Neural crest cell (in vitro differentiated cells): ENCODE measurements at places on chromosomes 1 and 21.
A peak's percentile ranks its signal among the peaks of the same experiment; 100 is the strongest.

GRCh38 chr1:46657775-46658174, 10.4 kb downstream of the ATPAF1 start:
- DNase-seq: no peak

DNA sequence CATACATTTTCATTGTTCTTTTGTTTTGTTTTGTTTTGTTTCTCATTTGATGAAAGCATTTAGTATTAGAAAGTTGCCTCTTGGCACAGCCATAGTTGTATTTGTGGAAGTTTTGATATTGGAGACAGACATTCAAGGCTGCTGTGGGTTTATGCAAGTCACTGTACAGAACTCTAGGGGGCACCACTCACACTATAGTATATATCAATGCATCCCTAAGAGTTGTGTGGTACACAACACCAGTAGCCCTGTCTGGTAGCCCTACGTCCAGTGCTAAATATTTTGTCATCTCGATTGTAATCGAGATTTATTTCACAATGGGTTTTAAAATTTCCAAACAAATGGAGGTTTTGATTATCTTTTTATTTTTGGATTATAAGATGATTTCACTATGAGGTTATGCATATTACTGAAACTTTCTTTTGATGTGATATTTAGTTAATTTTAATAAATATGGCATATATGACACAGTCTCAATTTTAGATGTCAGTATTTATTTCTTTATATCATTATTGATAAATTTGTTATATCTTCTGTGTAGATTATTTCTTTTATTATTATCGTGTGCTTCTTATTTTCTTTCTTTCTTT, 112.2 kb downstream of the NR5A2 start:
- no peak for DNase-seq

GRCh38 chr1:119052267-119052666, 64.1 kb upstream of the TBX15 start:
- DNase-seq: no peak

GRCh38 chr1:53662169-53662568, 76.8 kb downstream of the GLIS1 start:
- DNase-seq: no peak

- no peak for DNase-seq
Measured at GRCh38 chr1:22386774-22387173, 64.9 kb upstream of the ZBTB40 start.

DNA sequence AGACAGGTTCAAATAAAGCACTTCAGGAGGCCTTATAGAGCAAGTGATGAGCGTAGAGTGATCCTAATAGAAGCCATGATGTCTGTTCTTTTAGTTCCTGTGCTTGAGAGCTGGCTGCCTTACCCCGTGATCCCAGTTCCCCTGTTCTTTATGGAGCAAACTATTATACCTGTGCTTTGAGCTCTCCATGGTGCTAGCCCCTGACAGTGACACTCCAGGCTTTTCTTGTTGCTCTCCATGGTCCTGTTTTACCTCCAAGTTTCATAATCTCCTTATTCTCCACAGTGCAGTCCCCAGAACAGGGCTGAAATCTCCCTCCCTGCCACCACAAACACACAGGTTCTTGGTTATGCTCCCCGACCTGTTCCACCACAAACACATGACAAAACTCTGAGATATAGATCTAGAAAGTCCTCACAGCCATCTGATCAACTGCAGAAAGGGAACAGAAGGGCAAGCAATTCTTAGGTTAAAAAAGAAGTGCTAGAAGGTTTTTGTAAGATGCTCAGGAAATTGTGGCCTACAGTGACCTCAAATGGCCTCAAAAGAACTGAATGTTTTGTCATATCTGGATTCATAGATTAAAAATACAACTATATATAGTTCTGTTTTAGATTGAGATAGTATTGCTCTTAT, 6.0 kb downstream of the CADM3 start:
- DNase-seq: peak; percentile 49

GRCh38 chr1:85224734-85225623, 24.2 kb upstream of the SYDE2 start:
- DNase-seq: no peak

DNA sequence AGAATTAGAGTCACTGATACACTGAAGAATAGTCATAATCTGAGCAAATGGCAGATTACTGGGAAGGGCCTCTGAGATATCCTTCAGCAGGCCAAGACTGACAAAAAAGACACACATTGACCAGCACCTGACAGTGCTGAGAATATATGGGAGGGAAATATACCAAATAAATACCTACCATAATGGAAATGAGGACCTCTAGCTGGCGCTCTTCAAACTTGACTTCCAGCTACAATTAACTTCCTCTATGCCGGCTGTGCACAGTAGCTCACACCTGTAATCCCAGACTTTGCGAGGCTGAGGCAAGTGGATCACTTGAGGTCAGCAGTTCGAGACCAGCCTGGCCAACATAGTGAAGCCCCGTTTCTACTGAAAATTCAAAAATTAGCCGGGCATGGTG, 69.5 kb downstream of the NPHS2 start:
- DNase-seq: no peak

- no peak for DNase-seq
Measured at GRCh38 chr1:30648408-30649000, 74.9 kb downstream of the MATN1 start.

GRCh38 chr1:230430499-230430898, 4.4 kb upstream of the PGBD5 start:
- DNase-seq: no peak

GRCh38 chr1:244097523-244098405, 46.7 kb downstream of the ZBTB18 start:
- DNase-seq: no peak

DNA sequence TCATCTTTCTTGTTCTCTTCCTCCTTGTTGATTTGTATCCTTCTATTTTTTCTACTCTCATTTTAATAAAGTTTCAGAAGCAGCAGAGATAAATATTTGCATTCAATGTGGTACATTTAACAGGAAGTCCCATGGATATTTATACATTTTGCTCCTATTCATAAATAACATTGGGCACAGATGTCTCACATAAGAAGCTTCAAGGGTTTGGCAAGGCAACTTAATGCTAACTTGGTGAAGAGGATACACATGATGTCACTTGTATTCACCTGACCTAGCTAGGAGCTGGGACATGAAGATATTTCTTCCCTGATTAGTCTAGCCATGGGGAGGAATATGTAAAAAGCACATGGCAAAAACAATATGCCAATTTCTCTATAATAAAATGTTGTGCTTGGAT, 65.1 kb upstream of the DUSP10 start:
- no peak for DNase-seq

DNA sequence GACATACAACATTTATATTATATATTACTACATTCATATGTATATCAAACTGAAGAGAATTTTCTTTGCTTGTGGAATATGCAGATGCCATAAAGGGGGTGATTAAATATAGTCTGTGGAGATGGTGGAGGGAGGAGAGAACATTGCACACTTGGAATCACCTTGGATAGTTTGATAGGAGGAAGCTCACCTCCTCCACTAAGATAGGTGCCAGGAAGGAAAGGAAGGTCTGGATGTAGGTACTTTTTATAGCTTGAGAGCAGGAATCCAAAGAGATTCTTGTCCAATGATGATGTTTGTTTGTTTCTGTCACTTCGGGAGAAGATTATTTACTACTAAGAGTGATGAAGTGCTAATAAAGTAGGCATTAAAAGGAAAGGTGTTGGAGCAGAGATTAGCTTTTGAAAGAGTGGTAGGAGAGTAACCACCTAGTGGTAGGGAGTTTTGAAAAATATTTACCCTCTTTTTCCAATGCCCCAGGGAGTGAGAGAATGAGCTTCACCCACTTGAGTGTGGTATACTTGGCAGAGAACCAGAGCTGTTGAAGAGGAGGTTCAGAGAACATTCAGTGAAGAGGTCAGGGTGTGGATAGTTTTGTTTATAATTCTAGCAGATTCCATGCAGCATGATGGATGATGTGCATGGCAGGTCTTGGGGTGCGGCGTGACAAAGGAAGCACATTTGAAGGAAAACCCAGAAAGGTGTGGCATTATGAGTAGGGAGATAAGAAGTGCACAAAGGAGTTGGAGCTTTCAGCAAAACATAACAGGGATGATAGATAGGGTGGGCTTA, 145.0 kb downstream of the PATJ start:
- DNase-seq: no peak
